ENCODE measurements at places on chromosomes 16 and 17.

DNA sequence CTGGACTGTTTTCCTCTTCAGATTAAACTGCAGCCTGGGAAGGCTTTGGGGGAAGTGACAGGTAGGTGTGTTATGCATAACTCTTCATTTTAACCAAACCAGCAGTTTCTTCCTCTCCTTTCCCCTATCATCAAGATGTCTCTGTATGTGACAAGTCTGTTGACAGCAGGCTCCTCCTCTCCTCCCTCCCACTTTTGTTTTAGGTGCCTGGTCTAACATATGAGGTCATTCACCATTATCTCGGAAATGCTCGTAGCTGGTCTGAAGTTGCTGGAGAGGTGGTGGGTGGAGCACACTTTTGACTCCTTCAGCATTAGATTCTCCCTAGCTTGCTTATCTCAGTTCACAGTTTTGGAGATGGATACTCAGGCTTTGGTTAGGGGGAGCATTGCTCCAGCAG, 571.0 kb upstream of the EEF2KMT start:
- DNase-seq, result no peak

- no peak for DNase-seq
Observed at GRCh38 chr17:73489333-73489732, 154.9 kb downstream of the SDK2 start.

DNA sequence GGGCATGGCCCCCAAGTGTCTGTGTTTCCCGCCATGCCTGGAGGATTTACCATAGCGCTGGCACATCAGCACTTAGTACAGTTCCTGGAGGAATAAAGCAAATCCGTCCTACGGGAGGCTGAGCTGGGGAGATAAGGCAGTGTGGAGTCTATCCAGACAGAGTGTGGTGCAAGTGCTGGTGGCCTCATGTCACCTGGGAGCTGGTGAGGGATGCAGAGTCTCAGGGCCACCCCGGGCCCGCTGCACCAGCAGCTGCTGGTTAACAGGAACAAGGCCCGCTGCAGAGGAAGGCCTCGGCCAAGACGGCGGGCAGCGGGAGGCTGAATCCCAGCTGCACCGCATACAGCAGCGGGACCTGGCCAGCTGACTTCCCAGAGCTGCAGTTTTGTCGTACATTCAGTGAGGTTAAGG, 57.3 kb upstream of the CDC42EP4 start:
- DNase-seq, result no peak

GRCh38 chr16:20611975-20612481, 35.9 kb upstream of the ACSM2B start:
- no peak for DNase-seq

- no peak for DNase-seq
Observed at GRCh38 chr17:75009139-75009724, 3.2 kb upstream of the MRPL58 start.

- no peak for DNase-seq
Observed at GRCh38 chr17:36071751-36072150, 7.7 kb downstream of the CCL18 start.

- no peak for DNase-seq
Observed at GRCh38 chr16:66846831-66847230, 2.6 kb downstream of the CA7 start.
